ENCODE measurements at places on chromosomes 7 and 10.

DNA sequence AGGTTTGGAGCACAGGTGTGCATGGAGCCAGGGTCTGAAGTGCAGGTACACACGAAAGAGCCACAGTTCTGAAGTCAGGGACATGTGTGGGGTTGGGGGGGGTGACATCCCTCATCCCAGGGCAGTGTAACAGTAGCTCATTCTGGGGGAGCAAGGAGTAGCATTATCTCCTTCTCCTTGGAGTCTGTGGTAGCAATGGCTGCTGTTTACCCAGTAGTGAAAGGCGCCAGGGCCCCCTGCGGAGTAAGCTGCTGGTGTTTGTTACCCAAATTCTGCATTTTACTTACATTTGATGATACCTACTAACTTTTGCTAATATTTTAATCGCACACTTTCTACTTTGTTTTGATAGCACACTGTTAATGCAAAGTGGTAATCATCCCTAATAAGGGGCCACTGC lies 665.5 kb downstream of the GATA3 start:
- DNase-seq, result no peak

GRCh38 chr7:851204-851603 lies 18.9 kb downstream of the SUN1 start:
- DNase-seq, result no peak

GRCh38 chr7:48363174-48363573 lies 191.9 kb downstream of the ABCA13 start:
- no peak for DNase-seq

DNA sequence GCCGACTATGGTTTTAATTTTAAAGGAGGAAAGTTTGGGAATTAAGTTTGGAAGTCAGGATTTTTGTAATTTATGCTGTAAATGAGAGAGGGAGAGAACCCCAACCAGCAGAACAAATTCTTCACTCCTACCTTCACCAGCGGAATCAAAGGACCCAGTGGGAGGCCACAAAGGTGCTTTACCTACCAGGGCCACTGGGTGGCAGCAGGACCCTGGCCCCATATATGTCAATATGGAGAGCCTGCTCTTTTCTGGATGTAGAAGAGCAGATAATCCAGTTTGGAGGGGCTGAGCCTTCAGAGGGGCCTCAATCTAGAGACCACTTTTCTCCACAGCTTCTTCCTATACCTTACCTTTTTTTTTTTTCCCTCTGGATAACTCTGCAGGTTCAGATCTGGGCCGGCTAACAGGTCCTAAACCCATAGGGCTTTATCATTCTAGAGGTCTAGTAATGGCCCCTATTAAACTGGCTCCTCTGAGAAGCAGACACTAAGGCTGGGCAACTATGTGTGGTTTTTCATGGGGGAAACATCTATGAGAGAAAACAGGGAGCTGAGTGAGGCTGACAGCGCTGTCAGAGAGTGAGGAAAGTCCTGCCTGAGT lies 8.5 kb upstream of the SCD start:
- peak; percentile 74 for DNase-seq

GRCh38 chr10:52897162-52897561 lies 124.6 kb upstream of the MBL2 start:
- DNase-seq, result no peak

DNA sequence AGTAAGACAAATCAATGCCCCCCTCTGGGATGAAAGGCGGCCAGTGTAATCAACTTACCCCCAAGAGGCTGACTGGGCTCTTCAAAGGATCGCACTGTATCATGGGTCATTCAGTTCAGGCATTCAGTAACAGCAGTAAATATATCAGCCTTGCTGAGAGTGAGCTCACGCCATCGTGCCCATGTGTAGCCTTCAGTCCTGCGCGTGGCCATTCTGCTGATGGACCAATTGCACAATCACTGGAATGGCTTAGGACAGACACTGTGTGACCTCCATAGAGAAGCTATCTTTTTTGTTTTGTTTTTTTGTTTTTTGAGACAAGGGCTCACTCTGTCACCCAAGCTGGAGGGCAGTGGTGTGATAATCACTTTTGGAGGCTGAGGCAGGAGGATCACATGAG lies 9.1 kb upstream of the PRKRIP1 start:
- no peak for DNase-seq

DNA sequence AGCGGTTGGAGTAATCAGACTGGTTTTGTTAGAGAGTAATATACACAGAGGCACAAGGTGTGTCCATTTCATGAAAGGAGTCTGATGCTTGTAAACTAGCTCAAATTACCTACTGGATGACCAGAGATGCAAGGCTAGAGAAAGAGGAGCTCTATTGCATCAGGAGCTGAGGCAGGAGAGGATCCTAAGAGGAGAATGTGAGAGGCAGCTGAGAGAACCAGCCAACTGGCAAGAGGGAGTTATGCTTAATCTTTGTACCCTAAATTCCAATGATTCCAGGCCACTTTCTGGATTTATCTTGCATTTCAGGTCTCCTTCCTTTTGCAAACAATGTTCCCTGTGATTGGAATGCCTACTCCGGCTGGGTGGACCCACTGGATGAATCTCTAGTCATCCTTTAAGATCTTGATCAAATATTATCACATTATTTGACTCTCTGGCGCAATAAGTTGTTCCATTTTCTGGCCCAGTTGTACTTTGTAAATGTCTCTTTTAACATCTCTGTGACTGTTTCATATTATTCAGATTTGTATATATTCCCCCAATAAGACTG lies 57.5 kb upstream of the PTPN12 start:
- peak; percentile 36 for DNase-seq

DNA sequence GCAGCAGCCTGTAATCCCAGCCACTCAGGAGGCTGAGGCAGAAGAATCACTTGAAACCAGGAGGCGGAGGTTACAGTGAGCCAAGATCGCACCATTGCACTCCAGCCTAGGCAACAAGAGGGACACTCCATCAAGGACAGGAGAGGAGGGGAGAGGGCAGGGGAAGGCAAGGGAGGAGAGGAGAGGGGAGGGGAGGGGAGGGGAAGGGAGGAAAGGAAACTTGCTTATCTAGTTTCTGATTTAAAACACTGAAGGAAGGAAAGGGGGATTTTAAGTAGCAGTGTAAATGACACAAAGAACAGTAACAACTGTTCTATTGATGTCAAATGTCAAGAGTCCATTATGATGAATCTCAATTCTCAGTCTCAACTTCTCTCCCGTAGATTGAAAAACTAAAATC lies 43.7 kb downstream of the SRPK2 start:
- DNase-seq, result no peak

DNA sequence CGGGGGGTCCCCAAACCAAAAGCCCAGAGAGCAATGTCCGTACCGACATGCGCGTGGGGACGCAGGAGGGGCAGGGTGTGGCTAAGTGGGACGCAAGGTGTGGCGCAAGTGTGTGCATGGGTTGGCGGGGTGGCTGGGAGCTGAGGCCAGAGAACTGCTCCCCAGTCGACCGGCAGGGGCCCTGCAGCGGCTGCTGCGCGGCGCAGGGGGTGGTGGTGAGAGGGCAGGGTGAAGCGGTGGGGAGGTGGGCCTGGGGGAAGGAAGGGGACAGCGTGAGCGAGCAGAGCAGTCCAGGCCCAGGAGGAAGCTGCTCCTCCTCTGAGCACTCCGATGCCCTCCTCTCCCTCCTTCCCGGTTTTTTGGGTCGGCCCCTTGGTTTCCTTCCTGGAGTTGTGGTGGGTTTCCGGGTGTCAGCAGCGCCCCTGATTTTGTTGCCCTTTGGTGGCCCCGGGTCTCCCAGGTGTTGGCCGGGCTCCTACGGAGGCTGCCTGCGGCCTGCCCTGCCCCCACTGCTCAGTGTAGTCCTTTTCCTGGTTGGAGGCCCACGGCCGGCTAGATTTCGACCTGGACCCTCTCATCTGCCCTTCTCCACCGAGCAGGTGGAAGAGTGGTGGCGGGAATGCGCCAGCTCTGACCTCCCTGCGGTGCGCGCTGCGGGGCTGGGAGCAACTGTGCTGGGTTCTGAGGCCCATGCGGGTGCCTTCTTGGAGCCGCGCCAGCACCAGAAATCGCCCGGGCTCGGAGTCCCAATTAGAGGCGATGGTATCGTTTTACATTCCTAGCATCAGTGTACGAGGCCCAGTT lies 40.5 kb upstream of the COMTD1 start:
- no peak for DNase-seq

DNA sequence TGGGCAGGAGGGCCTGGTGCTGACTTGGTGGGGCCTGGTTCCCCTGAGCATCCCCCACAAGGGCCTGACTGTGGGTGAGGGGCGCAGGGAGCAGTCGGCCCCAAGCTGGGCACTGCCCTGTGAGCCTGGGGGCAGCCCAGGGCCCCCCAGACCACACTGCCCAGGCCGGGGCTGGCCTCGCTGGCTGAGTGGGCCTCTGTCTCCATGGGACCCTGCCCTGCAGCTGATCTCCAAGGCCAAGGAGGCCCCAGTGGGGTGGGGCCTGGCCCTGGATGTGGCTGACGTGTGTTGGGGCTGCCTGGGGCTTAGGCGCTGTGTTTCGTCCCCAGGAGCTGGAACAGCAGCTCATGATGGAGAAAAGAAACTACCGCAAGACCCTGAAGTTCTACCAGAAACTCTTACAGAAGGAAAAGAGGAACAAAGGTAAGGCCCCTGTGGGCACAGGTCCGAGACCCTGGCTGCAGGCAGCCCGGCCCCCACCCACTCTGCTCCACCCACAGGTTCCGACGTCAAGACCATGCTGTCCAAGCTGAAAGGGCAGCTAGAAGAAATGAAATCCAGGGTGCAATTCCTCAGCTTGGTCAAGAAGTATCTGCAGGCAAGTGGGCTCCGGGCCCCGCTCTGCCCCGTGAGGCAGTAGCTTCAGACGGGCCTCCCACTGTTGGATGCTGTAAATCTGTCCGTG lies 23.5 kb upstream of the UTF1 start:
- DNase-seq, result no peak

- peak; percentile 86 for DNase-seq
These were observed 330.0 kb downstream of the ARL4A start for GRCh38 chr7:13017333-13017857.

DNA sequence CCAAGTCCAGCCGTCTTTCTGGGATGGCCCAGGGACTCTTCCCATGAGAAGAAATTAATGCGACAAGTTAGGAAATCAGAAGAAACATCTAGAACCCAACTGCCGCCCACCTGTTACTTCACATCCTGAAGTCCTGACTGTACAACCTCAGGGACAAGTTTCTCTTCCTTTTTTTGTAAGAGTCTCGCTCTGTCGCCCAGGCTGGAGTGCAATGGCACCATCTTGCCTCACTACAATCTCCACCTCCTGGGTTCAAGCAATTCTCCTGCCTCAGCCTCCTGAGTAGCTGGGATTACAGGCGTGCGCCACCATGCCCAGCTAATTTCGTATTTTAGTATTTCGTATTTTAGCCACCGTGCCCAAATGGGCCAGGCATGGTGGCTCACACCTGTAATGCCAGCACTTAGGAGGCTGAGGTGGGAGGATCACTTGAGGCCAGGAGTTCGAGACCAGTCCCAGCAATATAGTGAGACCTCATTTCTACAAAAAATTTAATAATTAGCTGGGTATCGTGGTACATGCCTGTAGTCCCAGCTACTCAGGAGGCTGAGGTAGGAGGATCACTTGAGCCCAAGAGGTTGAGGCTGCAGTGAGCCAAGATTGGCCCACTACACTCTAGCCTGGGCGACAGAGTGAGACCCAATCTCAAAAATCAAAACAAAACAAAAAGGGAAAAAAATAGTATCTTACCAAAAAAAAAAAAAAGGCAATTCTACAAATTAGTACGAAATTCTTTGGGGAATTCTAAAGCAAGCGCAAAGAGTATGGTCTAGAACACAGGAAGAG lies 20.8 kb downstream of the LAT2 start:
- no peak for DNase-seq

- no peak for DNase-seq
These were observed 405.5 kb downstream of the GRID1 start for GRCh38 chr10:85961073-85961472.

DNA sequence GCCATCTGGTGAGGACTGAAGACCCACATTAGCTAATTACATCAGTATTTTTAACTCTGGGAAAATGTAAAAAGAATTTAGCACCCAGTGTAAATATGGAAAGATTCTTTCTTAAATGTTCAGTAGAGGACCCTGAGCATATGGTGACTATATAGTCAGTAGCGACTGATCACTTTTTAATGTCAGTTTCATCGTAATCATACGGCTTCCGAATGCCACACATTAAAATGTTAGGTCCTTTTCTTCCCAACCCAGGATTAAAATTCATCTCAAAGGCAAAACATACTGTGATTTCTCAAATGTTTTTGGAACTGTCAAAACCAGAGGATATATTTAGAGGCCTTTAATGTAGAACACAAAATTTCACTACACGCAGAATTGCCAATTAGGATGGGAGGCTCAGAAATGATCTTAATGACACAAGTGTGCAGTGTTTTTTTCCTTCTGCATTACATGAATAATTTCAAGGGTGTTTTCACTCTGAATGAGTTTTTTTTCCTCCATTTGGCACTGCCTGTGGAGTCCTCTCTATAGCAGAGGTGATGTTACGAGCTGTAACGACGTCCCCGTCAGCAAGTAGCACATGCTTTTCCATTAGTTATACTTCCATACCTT lies 382.7 kb downstream of the PAXIP1 start:
- DNase-seq, result no peak

GRCh38 chr10:65622608-65623007 lies 1303.2 kb upstream of the LRRTM3 start:
- DNase-seq, result no peak

- DNase-seq, result no peak
These were observed 17.1 kb upstream of the EZH2 start for GRCh38 chr7:148901178-148901577.

GRCh38 chr7:69994886-69995542 lies 396.7 kb downstream of the AUTS2 start:
- DNase-seq, result no peak

- DNase-seq, result no peak
These were observed 2.4 kb downstream of the RASGEF1A start for GRCh38 chr10:43264344-43264964.

All from choroid plexus epithelial cell (primary cell).